ENCODE measurements at places on chromosomes 2 and 18.

DNA sequence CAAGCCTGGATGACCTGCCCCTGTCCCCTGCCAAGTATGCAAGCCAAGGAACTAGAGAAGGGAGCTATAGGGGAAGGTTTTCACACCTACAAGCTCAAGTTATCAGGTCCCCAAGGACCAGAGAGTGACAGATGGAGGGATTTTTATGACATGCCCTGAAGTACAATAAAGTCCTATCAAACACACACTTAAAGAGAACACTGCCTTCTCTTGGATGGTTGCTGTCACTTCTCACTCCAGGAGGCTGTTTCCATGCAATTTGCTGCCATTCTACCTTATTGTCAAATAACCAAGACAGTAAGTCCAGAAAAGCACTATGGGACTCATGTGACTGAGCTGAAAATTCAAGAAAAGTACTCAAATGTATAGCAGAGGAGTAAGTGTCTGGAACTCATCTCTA lies 76.6 kb upstream of the DDX18 start:
- DNase-seq, result no peak

DNA sequence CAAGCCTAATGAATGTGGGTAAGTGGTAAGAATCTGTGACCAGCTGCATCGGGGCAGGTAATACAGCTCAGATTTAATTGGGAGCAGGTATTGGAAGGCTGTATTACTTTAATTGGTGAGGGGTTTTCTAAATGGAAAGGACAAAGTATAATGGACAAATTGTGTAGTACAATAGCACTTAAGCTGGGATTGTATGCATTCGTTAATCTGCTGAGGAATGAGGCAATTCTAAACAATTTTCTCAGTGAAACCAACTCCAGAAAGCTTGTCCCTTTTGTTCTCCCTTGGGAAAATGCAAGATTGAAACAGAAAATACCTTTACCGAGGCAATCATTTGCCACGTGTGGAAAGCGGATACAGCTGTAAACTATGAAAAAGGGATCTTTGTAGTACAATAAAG lies 801.6 kb upstream of the POU3F3 start:
- DNase-seq, result no peak

- DNase-seq, result no peak
Measured at GRCh38 chr2:165891943-165892342, 61.6 kb downstream of the TTC21B start.

DNA sequence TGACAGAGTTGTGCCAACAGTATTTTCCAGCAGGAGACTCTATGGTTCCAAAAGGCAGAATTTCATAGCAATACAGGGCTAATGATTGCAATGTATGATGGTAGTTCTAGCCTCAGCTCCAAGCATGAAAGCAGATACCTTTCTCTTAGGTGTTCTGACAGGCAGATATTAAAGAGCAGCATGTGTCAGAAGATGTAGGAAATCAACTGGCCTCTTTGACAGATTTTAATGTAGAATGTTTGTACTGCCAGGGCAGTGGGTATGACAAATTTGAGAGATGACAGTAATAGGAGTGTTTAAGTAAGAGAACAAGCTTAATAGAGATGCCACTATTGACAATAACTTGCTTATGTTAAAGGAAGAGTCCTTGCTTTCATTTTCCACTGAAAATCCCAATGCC lies 21.5 kb upstream of the VWC2L start:
- no peak for DNase-seq

DNA sequence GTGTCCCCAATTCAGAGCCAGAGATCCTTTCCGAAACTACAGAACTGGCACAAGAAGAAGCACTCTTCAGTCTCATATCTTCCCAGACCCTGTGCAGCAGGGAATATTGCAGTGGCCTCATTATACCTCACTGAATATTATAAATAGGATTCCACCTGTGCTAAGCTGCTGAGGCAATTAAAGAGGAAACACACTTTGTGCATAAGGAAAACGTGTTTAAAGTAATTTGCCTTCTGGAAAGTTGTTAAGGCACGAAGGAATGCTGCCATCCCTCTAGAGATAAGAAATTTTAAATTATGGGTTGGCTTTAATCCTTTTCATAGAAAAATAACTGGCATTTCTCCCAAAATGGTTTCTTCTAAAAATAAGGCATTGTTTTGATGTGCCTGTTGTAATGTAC lies 233.3 kb downstream of the RAB3GAP1 start:
- DNase-seq, result no peak

- no peak for DNase-seq
Measured at GRCh38 chr18:46332921-46333341, 228.7 kb downstream of the HAUS1 start.

GRCh38 chr2:146677280-146677679 lies 1167.5 kb upstream of the ACVR2A start:
- no peak for DNase-seq

- DNase-seq, result no peak
Measured at GRCh38 chr2:99421469-99421868, 68.3 kb downstream of the REV1 start.

DNA sequence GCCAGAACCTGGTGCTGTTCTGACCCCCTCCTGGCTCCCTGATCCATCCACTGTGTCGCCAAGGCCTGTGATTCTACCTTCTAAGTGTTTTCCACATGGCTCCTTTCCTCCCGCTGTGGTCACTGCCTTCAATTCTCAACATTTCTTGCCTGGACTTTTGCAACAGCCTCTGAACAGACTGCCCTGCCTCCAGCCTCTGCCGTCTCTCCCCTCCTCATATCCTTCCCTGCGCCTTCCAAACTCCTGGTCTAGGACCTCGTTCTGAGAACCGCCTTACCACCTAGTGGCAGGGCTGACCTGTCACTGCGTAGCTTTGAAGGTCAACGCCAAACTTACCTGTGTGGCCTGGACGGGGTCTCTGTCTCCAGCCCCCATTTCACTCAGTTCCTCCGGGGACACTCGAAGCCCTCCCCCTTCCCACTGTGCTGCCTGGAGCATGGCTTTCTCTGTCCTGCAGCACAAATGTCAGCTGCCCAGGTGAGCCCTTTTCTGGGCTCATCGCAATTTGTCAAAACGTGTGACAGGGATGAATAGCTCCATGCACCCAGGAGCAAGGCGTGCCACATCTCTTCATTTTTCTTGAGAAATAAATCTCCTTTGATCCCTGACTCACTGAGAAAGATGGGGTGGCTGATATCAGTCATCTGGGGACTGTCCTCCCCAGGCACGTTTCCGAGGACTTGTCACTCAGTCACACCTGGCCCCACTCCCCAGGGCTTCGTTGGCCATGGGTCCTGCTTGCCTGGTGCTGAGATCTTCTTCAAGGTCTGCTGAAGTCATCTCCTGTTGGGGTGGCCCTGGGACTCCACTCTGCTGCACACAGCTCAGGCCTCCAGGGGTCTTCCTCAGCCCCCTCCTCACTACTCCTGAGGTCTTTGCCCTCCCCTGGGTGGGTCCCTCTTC lies 46.7 kb downstream of the LDLRAD4 start:
- DNase-seq, result no peak

GRCh38 chr2:198102120-198102519 lies 297.7 kb downstream of the PLCL1 start:
- DNase-seq, result no peak

GRCh38 chr2:186889101-186889879 lies 40.3 kb upstream of the ZSWIM2 start:
- DNase-seq, result no peak

DNA sequence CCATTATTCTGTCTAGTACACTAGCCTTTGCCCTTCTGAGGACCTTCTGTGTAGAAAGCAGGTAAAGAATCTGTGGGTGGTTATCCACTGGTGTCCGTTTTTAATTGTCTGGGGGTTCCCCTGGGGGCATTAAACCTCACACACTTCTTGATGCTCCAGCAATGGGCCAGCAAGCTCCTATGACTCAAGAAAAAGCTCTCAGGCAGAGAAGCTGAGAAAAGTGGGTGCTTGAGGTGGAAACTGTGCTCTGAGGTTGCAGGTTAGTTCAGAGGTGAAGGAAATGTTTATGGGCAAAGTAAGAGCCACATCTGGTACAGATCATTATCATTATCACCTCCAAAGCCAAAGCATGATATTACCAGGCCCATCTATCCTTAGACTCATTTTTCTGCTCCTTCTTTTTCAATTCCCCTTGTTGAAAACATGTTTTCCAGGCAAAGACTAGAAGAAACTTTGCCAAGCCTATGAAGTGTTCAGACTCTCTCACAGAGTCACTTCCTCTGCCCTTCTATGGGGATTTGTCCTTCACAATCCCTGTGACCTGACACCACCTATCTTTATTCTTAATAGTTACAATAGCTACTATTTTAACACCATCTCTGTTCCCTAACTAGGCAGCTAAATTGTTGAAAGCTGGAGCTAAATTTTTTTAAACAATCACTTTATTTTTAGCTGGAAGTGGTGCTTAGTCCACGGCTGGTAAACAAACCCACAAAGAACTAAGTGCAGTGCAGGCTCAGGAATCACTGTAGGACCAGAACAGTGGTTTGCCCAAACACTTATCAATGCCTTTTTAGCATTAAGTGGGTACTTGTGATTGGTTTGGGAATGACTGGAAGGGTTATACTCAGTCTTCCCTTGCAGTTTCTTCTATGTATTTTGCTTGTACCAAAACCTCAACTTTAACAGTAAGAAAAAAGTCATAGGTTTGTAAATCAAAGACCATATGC lies 512.8 kb upstream of the POU3F3 start:
- DNase-seq, result no peak

GRCh38 chr18:2656237-2656980 lies 883 bp downstream of the SMCHD1 start:
- DNase-seq, result peak; percentile 68

DNA sequence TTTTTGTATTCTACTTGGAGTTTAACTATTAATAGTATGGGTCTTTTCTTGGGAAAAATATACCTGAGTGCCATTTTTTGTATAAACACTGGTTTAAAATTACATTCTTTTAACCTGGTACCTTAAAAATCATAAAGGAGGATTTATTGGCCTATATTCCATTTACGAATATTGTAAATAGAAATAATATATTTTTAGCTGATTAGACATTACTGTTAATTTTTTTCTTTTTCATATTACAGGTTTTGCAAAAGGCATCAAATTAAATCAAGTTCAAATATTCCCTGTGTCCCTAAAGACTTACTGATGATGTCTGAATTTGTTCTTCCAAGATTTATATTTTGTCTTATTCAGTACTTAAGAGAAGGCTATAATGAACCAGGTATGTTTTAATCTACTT lies 44.7 kb downstream of the UBR3 start:
- DNase-seq, result no peak

- no peak for DNase-seq
Measured at GRCh38 chr18:59060551-59060950, 79.1 kb upstream of the SEC11C start.

DNA sequence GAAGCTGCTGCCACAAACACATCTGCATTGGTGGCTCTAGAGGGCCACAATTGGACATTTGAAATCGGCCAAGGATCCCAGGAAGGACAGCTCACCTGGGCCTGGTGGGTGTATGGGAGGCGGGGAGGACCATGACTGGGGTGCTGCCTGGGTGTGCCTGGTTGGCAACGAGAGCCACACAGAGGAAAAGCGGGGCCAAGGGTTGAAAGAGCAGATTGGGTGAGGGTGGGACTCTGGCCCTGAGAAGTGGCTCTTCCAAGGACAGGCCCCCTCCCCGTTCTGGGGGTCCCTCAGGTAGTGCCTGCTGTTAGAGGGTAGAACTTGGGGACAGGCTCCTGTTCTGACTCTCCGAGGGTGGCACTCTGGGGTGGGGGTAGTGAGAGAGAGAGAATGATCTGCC lies 102.9 kb downstream of the CLIP4 start:
- DNase-seq, result no peak

DNA sequence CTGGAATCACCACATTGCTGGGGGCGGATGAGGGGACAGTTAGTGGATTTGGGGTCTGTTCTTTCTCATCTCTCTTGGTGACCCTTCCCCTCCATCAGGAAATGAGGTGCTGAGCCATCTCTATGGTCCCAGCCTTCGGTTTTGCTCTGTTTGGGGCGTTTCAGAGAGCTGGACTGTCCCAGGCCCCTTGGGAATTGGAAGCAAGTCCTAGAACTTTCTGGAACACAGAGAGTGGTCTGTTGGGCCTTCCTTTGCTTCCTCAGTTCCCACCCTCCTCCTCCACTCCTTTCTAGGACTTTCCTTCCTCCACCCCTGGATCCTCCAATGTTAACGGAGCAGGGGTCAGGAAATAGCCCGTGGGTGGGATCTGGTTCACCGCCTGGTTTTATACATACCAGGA lies 17.0 kb downstream of the RRM2 start:
- DNase-seq, result no peak

GRCh38 chr2:176817061-176817565 lies 395.5 kb upstream of the HNRNPA3 start:
- DNase-seq, result peak; percentile 37

GRCh38 chr2:205723179-205723578 lies 40.9 kb downstream of the NRP2 start:
- no peak for DNase-seq

DNA sequence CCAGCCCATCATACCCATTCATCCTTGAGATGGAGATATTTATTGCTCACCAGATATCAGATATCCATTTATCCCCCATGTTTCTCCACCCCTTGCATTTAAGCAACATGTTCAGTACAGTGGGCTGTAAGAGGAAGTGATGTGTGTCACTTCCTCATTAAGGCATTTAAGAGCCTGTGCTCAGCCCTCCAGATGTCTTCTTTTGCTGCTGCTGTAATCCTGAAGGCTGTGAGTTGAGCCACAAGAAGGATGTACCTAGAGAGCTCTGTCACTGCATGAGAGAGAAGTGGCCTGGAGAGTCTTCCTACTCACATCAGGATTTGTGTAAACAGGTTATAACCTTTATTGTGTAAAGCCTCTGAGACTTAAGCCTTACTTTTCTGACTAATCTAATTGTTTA lies 151.8 kb upstream of the UNC80 start:
- DNase-seq, result no peak

GRCh38 chr2:60964651-60965498 lies 52.6 kb upstream of the PEX13 start:
- no peak for DNase-seq

GRCh38 chr18:64037812-64038414 lies 68.0 kb downstream of the SERPINB8 start:
- peak; percentile 20 for DNase-seq
